ENCODE measurements at places on chromosomes 16 and 17.

- peak; percentile 30 for DNase-seq
These were observed 2.8 kb downstream of the HEATR3 start for GRCh38 chr16:50068550-50068949.

DNA sequence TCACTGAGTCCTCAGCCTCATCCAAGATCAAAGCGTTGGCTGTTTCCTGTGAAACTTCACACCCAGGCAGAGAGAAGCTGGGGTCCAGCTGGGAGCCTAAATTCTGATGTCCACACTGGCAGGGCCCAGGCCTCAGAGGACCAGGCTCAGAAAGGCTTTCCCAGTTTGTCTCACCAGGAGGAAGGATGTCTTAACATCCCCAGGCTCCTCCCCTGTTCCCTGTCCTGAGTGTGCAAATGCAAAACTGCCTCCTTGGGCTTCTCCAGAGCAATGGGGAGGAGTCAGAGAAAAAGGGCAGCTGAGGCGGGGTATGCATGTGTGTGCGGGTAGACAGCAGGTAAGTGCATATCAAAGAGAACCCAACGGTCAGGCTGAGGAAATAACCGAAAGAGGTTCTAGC, 45.7 kb downstream of the CUEDC1 start:
- DNase-seq, result no peak

- DNase-seq, result peak; percentile 38
These were observed 9.5 kb downstream of the UTS2R start for GRCh38 chr17:82380860-82381702.

- no peak for DNase-seq
These were observed 9.8 kb downstream of the HLF start for GRCh38 chr17:55274355-55275255.
